Astrocyte (in vitro differentiated cells and primary cell): ENCODE measurements at places on chromosomes 12 and 14. TPM values are rescaled to one million over a fixed set of nuclear protein-coding genes. Genes with fewer than 3 reads are reported as not detected.

- H3K36me3 ChIP-seq, result no peaks in the 10 kb centered on the region
- peak; percentile 95 for DNase-seq
- no peak overlapping the region for H3K4me3 ChIP-seq
- peaks cover 26% of the 10 kb centered on the region for H3K4me1 ChIP-seq
- no peaks in the 10 kb centered on the region for H3K27me3 ChIP-seq
Observed at GRCh38 chr14:68598621-68599447, 194.0 kb downstream of the ZFP36L1 start.

GRCh38 chr14:67963960-67964812, 144.6 kb downstream of the RAD51B start:
- no peak overlapping the region for H3K4me3 ChIP-seq
- DNase-seq, result no peak
- no peaks in the 10 kb centered on the region for H3K4me1 ChIP-seq
- H3K27me3 ChIP-seq, result no peaks in the 10 kb centered on the region
- no peaks in the 10 kb centered on the region for H3K36me3 ChIP-seq

- H3K36me3 ChIP-seq, result no peaks in the 10 kb centered on the region
- peaks cover 12% of the 10 kb centered on the region for H3K4me1 ChIP-seq
- H3K4me3 ChIP-seq, result no peak overlapping the region
- no peaks in the 10 kb centered on the region for H3K27me3 ChIP-seq
- no peak overlapping the region for H3K27ac ChIP-seq
Observed at GRCh38 chr14:73266317-73266716, 29.0 kb downstream of the PAPLN start.

DNA sequence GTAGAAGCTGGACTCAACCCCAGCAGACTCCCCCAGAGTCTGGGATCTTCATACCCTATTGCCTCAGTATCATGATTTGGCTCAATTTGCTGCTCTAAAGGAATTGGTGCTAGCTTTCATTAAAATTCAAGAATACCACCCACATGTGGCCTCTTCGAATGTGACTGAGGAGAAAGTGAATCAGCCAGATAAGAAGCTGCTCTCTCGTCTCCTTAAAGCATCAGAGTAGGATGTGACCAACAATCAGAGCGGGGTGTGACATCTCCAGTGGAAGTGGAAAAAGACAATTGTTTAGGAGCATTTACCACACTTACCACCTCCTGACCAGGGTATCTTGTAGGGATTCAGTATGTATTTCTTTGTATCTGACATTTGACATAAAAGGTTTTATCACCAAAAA, 278.2 kb upstream of the DIO2 start:
- H3K27ac ChIP-seq, result no peak overlapping the region
- no peaks in the 10 kb centered on the region for H3K27me3 ChIP-seq
- no peak for DNase-seq
- H3K36me3 ChIP-seq, result no peaks in the 10 kb centered on the region
- no peak overlapping the region for H3K4me3 ChIP-seq

DNA sequence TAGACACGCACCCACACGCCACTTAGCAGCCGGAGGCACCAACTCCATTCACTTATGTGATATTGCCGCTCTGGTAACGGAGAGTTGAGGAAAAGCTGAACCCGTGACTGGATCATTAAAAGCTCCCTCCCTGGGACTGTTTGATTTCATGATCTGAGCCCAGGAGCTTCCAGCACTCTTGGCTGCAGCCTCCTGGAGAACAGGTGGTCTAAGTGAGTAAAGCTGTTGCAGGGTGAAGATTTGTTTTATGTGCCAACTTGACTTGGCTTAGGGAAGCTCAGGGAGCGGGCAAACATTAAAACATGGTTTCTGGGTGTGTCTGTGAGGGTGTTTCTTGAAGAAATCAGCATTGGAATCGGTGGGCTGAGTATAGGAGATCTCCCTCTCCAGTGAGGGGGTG, 16.9 kb upstream of the TMEM132C start:
- no peaks in the 10 kb centered on the region for H3K36me3 ChIP-seq
- no peak overlapping the region for H3K27ac ChIP-seq
- no peaks in the 10 kb centered on the region for H3K27me3 ChIP-seq
- no peak for DNase-seq

DNA sequence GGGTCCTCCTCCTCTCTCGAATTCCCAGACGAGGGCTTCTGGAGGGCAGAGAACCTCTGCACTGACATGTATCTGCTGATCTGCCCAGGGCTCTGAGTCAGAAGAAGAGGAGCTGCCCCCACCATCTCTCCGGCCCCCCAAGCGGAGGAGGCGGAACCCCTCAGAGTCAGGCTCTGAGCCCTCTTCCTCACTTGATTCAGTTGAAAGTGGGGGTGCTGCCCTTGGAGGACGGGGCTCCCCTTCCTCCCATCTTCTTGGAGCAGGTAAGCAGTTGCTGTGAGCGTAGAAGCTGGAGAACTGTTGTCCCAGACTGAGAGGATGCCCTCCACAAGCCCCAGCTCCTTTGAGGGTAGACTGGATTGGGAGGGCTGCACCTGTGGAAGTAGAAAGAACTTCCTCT, 19.8 kb downstream of the PRPF40B start:
- H3K4me3 ChIP-seq, result no peak overlapping the region
- H3K4me1 ChIP-seq, result no peaks in the 10 kb centered on the region
- no peak for DNase-seq
- H3K27ac ChIP-seq, result no peak overlapping the region
- H3K36me3 ChIP-seq, result peaks cover 28% of the 10 kb centered on the region
- H3K27me3 ChIP-seq, result no peaks in the 10 kb centered on the region

- H3K4me3 ChIP-seq, result no peak overlapping the region
- no peak overlapping the region for H3K27ac ChIP-seq
- H3K4me1 ChIP-seq, result no peaks in the 10 kb centered on the region
- no peaks in the 10 kb centered on the region for H3K36me3 ChIP-seq
- DNase-seq, result no peak
- H3K27me3 ChIP-seq, result no peaks in the 10 kb centered on the region
Observed at GRCh38 chr12:44446181-44446580, 429.9 kb downstream of the NELL2 start.

- H3K27me3 ChIP-seq, result no peaks in the 10 kb centered on the region
- no peaks in the 10 kb centered on the region for H3K36me3 ChIP-seq
- H3K27ac ChIP-seq, result no peak overlapping the region
- DNase-seq, result no peak
Observed at GRCh38 chr12:39112064-39112463, 206.7 kb upstream of the CPNE8 start.

- peaks cover 4% of the 10 kb centered on the region for H3K4me1 ChIP-seq
- peak; percentile 75 for DNase-seq
- H3K27ac ChIP-seq, result no peak overlapping the region
- no peaks in the 10 kb centered on the region for H3K36me3 ChIP-seq
- no peaks in the 10 kb centered on the region for H3K27me3 ChIP-seq
Observed at GRCh38 chr14:91890291-91890749, 23.0 kb upstream of the TC2N start.

GRCh38 chr12:103326190-103326589, 169.6 kb downstream of the C12orf42 start:
- no peaks in the 10 kb centered on the region for H3K4me1 ChIP-seq
- H3K36me3 ChIP-seq, result no peaks in the 10 kb centered on the region
- no peaks in the 10 kb centered on the region for H3K27me3 ChIP-seq
- DNase-seq, result no peak

DNA sequence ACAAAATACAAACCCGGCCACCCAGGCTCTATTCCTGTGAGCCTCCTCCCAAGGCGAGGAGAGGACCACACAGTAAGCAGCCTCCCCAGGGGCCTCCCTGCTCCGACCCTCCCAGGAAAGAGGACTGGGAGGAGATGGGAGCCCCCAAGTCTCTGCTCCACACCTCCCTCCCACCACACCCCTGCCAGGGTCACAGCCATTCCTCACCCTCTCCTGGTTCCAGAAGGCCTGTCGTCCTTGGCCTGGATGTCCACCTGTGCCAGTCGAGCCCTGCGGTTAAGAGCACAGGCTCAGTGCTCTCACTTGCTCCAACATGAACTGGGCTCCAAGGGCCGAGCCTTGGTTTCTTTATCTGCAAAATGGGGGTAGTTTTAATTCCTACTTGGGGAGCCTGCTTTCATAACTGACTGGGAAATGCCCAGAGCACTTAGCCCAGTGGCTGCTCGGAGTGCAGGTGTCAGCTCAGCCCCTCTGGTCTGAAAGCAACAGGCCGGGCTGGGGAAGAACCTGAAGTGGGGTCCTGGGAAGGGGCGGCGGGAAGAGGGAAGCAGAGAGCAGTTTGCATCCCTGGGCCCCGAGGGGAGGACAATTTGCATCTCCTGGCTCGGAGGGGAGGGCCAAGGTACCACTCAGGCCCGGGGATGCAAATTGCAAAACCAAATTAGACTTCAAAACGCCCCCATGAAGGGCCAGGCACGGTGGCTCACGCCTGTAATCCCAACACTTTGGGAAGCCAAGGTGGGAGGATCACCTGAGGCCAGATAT, 23.6 kb downstream of the TCHP start:
- H3K27me3 ChIP-seq, result no peaks in the 10 kb centered on the region
- H3K4me3 ChIP-seq, result no peak overlapping the region
- H3K36me3 ChIP-seq, result no peaks in the 10 kb centered on the region
- H3K27ac ChIP-seq, result no peak overlapping the region
- no peak for DNase-seq

DNA sequence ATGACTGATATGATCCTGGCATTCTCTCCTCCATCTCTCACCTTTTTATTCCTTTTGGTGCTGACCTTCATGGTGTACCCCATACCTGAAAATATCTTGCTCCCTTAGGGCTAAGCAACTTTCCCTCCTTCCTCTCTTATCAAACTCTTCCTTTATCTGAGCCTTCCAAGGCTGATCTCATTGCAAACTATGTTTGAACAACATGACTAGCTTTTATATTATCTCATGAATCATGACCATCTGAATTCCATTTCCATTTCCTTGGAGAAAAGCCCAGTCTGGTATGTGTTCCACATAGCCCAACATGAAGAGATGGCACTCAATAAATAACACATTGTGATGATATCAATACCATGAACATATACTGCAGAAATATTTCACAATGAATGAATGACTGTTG, 111.6 kb downstream of the TSPAN8 start:
- peaks cover 8% of the 10 kb centered on the region for H3K4me1 ChIP-seq
- no peak overlapping the region for H3K4me3 ChIP-seq
- no peaks in the 10 kb centered on the region for H3K27me3 ChIP-seq
- H3K36me3 ChIP-seq, result no peaks in the 10 kb centered on the region

GRCh38 chr12:68122236-68122920, 37.2 kb downstream of the IFNG start:
- DNase-seq, result peak; percentile 57
- no peaks in the 10 kb centered on the region for H3K4me1 ChIP-seq
- no peak overlapping the region for H3K4me3 ChIP-seq
- no peaks in the 10 kb centered on the region for H3K36me3 ChIP-seq

DNA sequence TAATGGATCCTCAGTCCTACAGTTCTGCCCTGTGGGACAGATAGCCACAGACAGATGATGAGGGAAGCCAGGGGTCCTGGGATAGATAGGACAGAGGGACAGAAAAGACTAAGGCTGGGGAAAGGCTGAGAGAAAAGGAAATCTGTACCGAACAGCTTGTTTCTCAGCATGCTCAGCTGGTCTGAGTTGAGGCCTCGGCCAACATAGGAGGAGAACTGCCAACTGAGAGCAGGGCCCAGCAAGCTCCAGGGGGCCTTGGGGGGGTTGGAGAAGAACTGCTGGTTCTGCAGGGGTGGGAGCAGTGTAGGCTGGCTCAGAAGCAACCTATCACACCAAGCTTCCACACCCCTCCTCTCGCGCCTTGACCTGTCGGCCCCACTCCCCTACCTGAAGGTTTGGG, 10.1 kb downstream of the IL23A start:
- H3K27ac ChIP-seq, result no peak overlapping the region
- H3K27me3 ChIP-seq, result no peaks in the 10 kb centered on the region

GRCh38 chr14:53621921-53622320, 334.7 kb downstream of the BMP4 start:
- peaks cover 14% of the 10 kb centered on the region for H3K4me1 ChIP-seq
- DNase-seq, result no peak
- H3K4me3 ChIP-seq, result no peak overlapping the region
- H3K36me3 ChIP-seq, result no peaks in the 10 kb centered on the region
- no peak overlapping the region for H3K27ac ChIP-seq
- H3K27me3 ChIP-seq, result no peaks in the 10 kb centered on the region

DNA sequence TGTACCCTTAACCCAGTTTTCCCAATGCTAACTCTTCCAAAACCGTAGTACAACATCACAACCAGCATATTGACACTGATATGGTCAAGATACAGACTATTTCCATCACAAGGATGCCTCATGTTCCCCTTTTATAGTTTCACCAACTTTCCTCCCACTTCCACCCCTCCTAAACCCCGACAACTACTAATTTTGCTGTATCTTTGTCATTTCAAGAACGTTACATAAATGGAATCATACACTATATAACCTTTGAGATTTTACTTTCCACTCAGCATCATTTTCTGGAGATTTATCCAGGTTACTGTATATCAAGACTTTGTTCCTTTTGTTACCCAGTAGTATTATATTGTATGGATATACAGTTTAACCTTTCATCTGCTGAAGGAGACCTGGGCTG, 88.9 kb downstream of the MED13L start:
- DNase-seq, result no peak
- peaks cover 12% of the 10 kb centered on the region for H3K4me1 ChIP-seq
- no peaks in the 10 kb centered on the region for H3K27me3 ChIP-seq
- H3K36me3 ChIP-seq, result no peaks in the 10 kb centered on the region
- H3K4me3 ChIP-seq, result no peak overlapping the region
- no peak overlapping the region for H3K27ac ChIP-seq

GRCh38 chr14:73741386-73741875, 27.2 kb upstream of the PNMA1 start:
- H3K27ac ChIP-seq, result peak overlapping the region; percentile 20
- no peaks in the 10 kb centered on the region for H3K27me3 ChIP-seq
- peak; percentile 68 for DNase-seq
- peaks cover 3% of the 10 kb centered on the region for H3K36me3 ChIP-seq
- H3K4me1 ChIP-seq, result peaks cover 56% of the 10 kb centered on the region
- peak overlapping the region; percentile 44 for H3K4me3 ChIP-seq

Gene EML1
- 17.1 and 23.5 TPM in 2 replicates for total RNA-seq

Gene MYF6
- not detected in 2 replicates for total RNA-seq

Gene PRH2
- not detected in 2 replicates for total RNA-seq

Gene BCL11B
- total RNA-seq, result 1.1 and 2.0 TPM in 2 replicates

Gene ETFBKMT
- total RNA-seq, result 2.1 and 2.2 TPM in 2 replicates

Gene HVCN1
- 0.94 and 1.0 TPM in 2 replicates for total RNA-seq

Gene TMEM229B
- 1.3 and 1.8 TPM in 2 replicates for total RNA-seq

Gene PLXNC1
- total RNA-seq, result 5.8 and 6.9 TPM in 2 replicates

Gene DIO3
- total RNA-seq, result 0.46 and 0.79 TPM in 2 replicates

Gene ATP2A2
- 262 TPM in 2 replicates for total RNA-seq

Gene PLEKHD1
- total RNA-seq, result 0.05 and 0.14 TPM in 2 replicates

Gene STYX
- 24.3 and 26.3 TPM in 2 replicates for total RNA-seq

Gene KRT73
- total RNA-seq, result not detected in 2 replicates
